ENCODE measurements at places on chromosomes 4 and X. TPM values are rescaled to one million over a fixed set of nuclear protein-coding genes. Genes with fewer than 3 reads are reported as not detected.

USP17L24 gene
- total RNA-seq, result not detected

MAGEB6 gene
- total RNA-seq, result not detected

ANXA10 gene
- total RNA-seq, result not detected

VCX3B gene
- total RNA-seq, result not detected

GJB1 gene
- 28.3 TPM for total RNA-seq

ZMAT1 gene
- 7.3 TPM for total RNA-seq

CT45A10 gene
- not detected for total RNA-seq

EMD gene
- 61.4 TPM for total RNA-seq

PFKFB1 gene
- total RNA-seq, result 0.23 TPM

FAT4 gene
- 10.3 TPM for total RNA-seq

SAGE1 gene
- total RNA-seq, result not detected

CSAG2 gene
- not detected for total RNA-seq

SLC16A2 gene
- total RNA-seq, result 9.3 TPM

ENOX2 gene
- total RNA-seq, result 21.6 TPM

AFF2 gene
- total RNA-seq, result 0.27 TPM

SPANXA1 gene
- total RNA-seq, result not detected

ETDA gene
- total RNA-seq, result not detected

FGF2 gene
- total RNA-seq, result 4.8 TPM

Measured in prostate gland (tissue), 2 donors.